PC-3 (cell line): ENCODE measurements at places on chromosomes 2 and 18. TPM values are rescaled to one million over a fixed set of nuclear protein-coding genes. Genes with fewer than 3 reads are reported as not detected.

DNA sequence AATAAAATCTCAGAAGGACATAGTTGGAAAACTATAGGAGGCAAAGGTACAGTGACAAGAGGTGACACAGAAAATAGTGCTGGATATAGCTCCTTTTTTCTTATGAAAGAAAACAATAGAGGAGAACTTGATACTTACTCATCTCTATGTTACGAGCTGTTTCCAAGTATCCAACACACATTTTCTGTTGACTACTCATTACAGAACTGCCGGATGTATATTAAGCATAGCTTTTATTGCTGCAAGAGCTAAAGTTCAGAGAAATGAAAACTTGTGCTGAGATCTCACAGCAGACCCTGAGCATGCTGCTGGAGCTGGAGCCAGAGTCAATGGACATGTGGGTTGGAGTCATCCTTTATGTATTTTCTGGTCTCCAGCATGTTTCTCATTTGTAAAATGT lies 210.0 kb upstream of the NT5C1B start:
- peaks cover 9% of the 10 kb centered on the region; the same call in 1 of the 2 replicates for H3K4me1 ChIP-seq
- no peaks in the 10 kb centered on the region for H3K36me3 ChIP-seq
- H3K27ac ChIP-seq = peak overlapping the region; percentile 42
- H3K27me3 ChIP-seq = no peaks in the 10 kb centered on the region
- DNase-seq = peak; percentile 54

REG3G gene
- total RNA-seq = not detected in 2 replicates

CFAP65 gene
- 0.17 and 0.18 TPM in 2 replicates for total RNA-seq

- peak; percentile 20 for DNase-seq
- no peak overlapping the region for H3K4me3 ChIP-seq
- no peaks in the 10 kb centered on the region for H3K27me3 ChIP-seq
- no peaks in the 10 kb centered on the region for H3K36me3 ChIP-seq
- no peaks in the 10 kb centered on the region for H3K4me1 ChIP-seq
- H3K27ac ChIP-seq = no peak overlapping the region
Measured at GRCh38 chr2:54497763-54498680, 41.9 kb downstream of the SPTBN1 start.

DNA sequence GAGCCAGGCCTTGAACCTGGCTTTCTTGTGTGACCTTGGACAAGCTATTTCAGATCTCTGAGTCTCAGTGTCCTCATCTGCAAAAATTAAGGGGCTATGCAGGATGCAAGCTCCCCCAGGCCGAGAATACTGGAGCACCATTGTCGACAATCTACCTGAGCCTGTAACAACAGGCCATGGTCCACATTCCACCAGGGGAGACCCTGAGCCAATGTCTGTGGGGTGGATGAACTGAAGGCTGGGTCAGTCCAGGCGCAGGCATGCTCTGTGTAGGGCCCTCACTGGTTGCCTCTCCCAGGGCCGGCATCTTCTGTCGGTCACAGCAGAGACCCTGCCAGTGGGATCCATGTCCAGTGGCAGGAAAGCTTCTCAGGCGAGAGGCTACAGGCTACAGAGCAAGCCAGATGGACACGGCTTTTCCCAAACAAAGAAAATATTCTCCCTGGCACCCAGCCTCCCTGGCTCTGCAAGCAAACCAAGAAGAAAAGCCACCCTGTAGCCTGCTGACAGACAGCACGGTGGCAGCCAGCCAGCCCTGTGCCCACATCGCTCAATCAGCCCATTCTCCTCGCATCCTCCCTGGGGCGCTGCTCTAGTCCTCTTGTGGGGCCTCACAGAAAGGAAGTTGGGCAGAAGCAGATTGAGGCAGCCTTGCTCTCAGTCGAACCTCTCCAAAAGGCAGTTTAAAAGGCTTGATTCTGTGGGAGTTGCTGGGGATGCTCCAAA lies 48.7 kb upstream of the FZD7 start:
- no peak overlapping the region for H3K27ac ChIP-seq
- no peaks in the 10 kb centered on the region for H3K36me3 ChIP-seq
- H3K27me3 ChIP-seq = no peaks in the 10 kb centered on the region
- no peak for DNase-seq
- no peaks in the 10 kb centered on the region for H3K4me1 ChIP-seq

DNA sequence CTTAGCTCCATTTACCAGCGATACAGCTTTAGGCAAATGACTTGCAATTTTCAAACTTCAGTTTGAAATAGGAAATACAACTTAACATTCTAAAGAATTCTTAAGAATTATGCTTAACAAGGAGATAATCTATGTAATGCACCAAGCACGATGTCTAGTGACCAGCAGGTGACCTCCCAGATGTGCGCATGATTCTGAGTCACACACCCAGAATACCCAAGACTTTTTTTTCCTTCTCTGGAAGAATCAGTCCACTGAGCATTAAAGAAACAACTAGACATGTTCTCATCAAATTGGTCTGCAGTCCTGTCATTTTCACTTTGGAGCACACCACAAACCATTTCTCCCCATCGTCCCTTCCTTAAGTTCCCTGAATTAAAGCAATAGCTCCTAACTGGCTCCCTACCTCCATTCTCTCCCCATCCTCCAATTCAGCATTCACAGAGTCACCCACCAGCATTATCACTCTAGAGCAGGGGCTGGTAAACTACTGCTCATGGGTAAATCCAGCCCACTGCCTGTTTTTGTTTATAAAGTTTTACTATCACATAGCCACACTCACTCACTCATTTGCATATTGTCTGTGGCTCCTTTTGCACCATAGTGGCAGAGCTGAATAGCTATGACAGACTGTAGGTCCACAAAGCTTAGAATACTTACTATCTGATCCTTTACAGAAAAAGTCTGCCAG lies 13.2 kb downstream of the EVA1A start:
- H3K4me1 ChIP-seq = peaks cover 13% of the 10 kb centered on the region
- DNase-seq = no peak
- H3K4me3 ChIP-seq = no peak overlapping the region
- no peak overlapping the region for H3K27ac ChIP-seq
- H3K36me3 ChIP-seq = peaks cover 4% of the 10 kb centered on the region; the same call in 1 of the 2 replicates
- no peaks in the 10 kb centered on the region for H3K27me3 ChIP-seq

- no peak for DNase-seq
- H3K4me1 ChIP-seq = peaks cover 13% of the 10 kb centered on the region
- no peaks in the 10 kb centered on the region for H3K36me3 ChIP-seq
- H3K27me3 ChIP-seq = no peaks in the 10 kb centered on the region
- H3K4me3 ChIP-seq = no peak overlapping the region
- H3K27ac ChIP-seq = no peak overlapping the region
Measured at GRCh38 chr2:134218414-134218813, 35.5 kb upstream of the MGAT5 start.

TMEM198 gene
- 1.1 and 5.2 TPM in 2 replicates for total RNA-seq

DNA sequence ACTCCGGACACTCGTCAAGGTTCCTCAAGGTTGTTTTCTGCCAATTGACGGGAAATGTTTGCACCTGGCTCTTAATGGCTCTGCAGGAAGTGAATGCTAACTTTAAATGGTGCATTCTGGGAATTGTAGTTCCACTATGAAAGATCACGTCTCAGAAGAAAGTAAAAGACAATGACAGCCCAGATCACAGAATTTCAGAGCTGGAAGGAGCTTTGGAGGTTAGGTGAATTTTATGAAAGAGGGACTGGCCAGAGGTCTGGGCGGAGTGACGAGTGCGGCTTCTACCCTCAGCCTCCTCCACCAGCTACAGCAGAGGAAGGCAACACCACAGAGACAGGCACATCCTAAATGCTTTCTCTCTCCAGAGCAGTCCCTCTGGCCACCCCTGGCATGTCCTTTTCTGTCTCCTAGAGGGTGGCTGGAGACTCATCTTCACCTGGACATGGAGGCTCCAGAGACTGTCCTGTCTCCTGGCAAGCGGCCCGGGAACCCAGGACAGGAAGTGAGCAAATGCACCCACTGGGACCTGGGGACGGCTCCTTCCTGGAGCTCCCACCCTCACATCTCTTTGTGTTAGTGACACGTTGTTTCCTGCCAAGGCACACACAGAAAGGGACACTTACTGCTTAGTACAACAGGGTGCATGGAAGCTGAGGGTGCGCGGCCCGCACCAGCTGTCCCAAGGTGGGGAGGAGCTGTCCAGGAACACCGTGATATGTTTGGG lies 19.4 kb downstream of the THAP4 start:
- H3K36me3 ChIP-seq = peaks cover 12% of the 10 kb centered on the region
- no peak overlapping the region for H3K27ac ChIP-seq
- H3K27me3 ChIP-seq = no peaks in the 10 kb centered on the region
- H3K4me3 ChIP-seq = no peak overlapping the region

GRCh38 chr2:122486705-122487415 lies 731.4 kb downstream of the TSN start:
- DNase-seq = no peak
- no peak overlapping the region for H3K27ac ChIP-seq
- H3K27me3 ChIP-seq = no peaks in the 10 kb centered on the region
- H3K4me1 ChIP-seq = no peaks in the 10 kb centered on the region
- H3K36me3 ChIP-seq = no peaks in the 10 kb centered on the region
- no peak overlapping the region for H3K4me3 ChIP-seq

GPBAR1 gene
- total RNA-seq = 0.18 TPM in 1 of 2 replicates, not detected in the other

DNA sequence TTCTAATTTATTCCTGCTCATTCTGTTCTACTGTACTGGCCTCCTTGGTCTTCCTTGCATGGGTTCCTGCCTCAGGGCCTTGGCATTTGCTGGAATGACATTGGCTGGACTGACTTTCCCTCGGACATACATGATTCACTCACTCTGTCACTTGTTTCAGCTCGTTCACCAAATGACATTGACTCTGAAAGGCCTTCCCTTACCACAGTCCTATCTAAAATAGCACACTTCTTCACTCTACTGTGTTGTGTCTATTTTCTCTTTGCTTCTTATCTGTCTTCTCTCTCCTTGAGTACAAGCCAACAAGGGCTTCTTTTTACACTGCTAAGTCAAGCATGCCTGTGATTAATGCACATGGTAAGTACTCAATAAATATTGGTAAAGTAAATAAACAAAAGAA lies 65.6 kb downstream of the SCG2 start:
- H3K27me3 ChIP-seq = no peaks in the 10 kb centered on the region
- no peak overlapping the region for H3K27ac ChIP-seq
- DNase-seq = peak; percentile 39
- H3K4me1 ChIP-seq = peaks cover 25% of the 10 kb centered on the region

CFAP210 gene
- total RNA-seq = not detected in 2 replicates

SMAD7 gene
- 7.9 and 9.4 TPM in 2 replicates for total RNA-seq

SOCS6 gene
- total RNA-seq = 17.9 and 20.8 TPM in 2 replicates
